MCF 10A (cell line): ENCODE measurements at places on chromosomes 5 and 9.
A peak's percentile ranks its signal among the peaks of the same experiment; 100 is the strongest.

DNA sequence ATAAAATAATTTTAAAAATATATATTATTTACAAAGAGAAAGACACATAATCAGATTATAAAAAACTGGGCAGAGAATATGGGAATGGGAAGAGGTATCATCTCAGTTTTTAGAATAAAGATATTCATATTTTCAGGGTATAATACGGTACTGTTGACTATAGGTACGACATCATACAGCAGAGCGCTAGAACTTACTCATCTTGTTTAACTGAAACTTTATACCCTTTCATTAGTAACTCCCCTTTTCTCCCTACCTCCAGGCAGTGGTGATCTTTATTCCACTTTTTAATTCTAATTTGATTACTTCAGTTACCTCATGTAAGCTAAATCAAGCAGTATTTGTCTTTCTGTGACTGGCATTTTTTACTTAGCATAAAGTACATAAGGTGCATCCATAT lies 742.1 kb downstream of the MTRR start:
- DNase-seq: no peak

DNA sequence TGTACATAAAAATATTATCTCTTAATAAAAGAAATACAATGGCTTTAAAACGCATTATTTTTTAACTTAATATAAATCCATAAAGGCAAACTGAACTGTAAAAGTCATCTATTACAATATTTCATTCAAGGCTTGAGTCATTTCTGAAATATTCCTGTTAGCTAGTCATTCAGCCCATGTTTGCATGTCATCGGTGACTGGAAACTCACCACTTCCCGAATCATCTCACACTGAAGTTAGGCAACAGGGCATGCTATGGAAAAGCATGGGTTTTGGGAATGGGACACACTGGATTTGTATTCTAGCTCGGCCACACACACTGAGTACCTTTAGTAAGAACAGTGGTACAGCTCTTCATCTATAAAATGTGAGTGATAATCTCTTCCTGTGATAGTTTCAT lies 691.1 kb upstream of the C9orf72 start:
- DNase-seq: peak; percentile 66

DNA sequence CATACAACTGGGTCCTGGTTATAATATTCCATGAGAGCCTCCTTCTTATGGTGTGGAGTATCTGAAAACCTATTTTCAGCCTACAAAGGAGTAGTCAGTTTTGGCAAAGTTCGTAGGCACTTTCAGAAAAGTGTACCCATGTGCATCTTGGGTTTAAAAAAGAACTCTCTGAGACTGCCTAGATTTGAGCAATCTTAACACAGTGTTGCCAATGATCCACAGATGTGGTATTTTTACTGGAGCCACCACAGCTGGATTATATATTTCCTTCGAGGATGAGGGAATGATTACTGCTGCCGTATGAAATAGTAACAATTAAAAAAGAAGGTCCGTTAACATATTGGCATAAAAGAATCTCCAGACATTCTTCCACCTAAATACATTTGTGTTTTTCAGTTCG lies 1.1 kb downstream of the PALM2AKAP2 start:
- no peak for DNase-seq

- peak; percentile 21 for DNase-seq
These were observed 118.7 kb upstream of the SGCD start for GRCh38 chr5:156208271-156208670.

DNA sequence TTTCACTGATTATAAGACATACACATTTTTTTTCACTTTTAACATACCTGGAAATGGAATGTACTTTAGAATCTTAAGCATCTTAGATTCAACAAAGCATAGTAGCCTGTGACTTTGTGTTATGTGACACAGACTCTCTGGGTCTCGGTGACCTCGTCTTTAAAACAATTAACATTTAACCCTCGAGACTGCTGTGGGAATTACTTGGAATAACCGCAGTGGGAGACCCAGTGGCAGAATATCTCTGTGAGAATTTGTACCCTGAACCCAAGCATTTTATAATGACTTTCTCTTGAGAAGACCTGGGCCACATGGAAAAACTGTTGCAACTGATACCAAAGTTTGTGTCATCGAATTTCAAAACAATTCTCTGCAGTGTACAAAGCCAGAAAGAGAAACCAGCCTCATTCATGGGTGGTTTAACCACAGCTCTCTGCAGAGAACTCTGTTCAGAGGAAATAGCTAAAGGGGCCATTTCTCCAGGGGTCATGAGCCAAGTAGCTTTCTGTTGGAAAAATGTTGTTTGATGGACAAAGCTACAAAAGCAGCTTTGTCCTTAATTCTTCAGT lies 10.0 kb upstream of the RETREG1 start:
- DNase-seq: peak; percentile 17

DNA sequence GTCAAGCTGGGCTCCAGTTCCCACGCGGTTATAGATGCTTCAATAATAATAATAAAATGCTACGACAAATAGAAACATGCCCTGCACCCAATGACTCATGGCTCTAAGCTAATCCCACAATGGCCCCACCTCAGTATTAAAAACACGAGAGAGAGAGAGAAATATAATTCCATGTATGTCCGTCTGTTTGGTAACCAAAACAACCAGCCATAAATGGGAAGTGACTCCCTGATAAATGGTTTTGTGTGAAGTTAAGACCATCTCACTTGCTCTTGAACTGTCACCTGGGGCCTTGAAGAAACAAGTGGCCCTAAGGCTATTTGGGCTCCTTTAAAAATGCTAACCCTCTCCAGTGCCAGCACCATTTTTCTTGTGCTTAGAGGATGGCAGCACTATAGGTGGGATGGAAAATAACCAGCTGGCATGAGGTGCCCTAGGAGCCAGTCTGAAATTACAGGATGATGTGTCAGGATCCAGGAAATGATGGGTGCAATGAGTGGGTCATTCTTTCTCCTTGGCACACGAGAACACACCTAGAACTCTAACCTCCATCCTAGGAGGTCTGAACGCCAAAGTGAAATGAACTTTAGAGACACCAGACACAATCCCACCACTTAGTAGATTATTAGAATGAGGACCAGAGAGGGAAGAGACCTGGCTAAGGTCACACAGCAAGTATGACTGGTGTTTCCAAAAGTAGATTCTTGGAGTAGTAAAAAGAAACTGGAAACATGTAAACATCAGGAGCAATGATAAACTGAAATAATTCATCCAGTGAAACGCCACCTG lies 35.7 kb upstream of the ADRB2 start:
- DNase-seq: peak; percentile 83

DNA sequence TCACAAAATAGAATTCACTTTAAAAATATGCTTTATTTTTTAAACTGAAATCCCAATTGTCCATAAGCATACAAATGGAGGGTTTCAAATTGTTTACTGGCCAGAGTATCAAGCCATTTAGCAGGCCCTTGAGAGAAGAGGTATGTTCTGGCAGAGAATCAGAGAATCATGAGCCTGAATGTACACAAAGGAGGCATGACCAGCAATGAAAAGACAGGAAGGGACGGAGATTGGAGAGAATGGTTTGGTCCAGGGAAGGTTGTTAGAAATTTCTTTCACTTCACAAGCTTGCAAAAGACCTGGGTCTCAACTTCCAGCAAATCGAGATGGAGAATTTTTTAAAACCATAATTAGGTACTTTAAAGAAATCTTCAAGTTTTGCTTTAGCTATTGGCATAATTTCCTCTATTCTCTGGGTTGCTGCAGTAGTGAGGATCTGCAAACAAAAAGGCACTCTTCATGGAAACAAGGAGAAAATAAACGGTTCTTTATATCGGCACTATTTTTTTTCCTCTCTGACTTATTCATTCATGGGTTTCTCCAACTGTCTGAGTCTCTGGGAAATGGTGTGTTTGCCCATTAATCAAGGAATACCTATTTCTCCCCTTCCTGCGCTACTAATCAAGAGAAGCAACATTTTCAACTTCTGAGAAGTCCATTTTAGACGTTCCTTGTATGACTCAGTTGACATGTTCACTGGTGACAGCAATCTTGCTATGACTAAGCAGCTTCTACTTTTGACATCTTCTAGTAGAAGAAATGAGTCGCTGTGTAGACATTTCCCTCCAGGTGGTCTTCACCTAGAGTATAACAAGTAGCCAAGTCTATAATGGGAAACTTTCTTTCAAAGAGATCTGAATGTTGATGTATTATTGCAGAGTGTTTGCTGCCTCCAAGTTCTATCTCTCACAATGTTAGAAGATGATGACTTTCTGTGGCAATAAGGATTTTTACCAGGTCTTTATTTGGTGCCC lies 23.1 kb upstream of the ERCC6L2 start:
- DNase-seq: peak; percentile 18
